Right ventricle myocardium inferior (tissue), 1 donor: ENCODE measurements at places on chromosomes 1 and 21. TPM values are rescaled to one million over a fixed set of nuclear protein-coding genes. Genes with fewer than 3 reads are reported as not detected.

- no peak for DNase-seq
Observed at GRCh38 chr1:174605198-174605597, 157.4 kb downstream of the GPR52 start.

DNA sequence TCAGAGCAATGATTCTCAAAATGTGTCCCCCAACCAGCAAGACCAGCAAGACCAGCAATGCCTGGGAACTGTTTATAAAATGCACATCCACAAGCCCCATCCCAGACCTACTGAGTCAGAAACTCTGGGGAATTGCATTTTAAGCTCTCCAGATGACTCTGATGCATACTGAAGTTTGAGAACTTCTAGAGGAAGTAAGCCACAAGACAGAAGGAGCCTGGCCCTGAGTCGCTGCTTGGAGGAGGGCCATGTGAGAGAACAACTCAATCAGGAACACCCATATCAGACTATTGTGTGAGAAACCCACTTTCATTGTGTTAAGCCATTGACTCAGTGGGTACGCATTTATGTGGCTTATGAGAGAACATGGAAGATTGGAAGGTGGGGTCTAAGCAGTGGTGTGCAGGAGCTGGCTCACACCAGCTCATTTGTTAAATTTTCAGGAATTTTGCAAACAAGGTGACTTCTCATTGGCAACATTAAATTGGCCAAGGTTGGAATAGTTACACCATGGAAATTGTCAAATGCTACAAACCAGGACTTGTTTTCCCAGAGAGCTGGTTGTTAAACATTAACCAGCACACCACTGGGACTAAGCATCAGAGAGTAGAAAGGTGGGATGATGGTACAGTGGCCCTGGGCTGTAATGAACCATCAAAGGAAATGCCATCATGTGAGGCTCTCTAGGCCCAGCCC, 38.9 kb downstream of the ATP1A1 start:
- no peak for DNase-seq

PLXNA2 gene
- total RNA-seq: 15.3 TPM

DNA sequence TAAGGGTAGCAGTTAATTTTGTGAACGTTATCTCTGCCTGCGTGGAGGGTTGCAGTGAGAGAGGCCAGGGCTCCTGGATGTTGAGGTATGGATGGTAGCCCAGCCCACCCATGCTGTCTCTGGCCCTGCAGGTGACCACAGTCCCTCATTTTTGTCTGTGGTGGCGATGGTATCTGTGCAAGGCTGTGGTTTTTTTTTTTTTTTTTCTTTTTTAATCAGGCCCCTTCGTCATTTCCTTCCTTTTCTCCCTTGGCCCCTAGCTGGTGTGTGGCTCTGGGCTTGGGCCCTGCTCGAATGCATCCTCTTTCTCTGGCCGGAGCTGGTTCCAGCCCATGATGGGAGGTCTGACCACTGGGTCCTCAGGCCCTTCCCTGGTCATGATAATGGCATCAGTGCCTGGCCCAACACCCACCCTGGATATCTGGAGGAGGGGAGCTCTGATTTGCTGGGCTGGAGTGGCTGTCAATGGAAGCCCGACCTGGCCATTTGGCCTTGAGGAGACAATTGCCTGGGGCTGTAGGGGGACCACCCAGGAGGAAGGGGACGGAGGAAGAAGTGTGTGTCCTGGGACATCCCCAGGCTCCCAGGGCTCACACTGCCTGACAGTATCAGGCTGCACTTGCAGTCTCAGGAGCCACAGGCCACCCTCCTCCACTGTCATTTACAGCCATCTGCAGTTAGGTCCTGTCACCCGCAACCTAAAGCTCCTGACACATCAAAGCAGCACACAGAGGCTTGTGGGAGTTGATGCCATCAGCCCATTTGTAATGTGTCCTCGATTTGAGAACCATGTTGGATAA, 8.1 kb upstream of the RNF187 start:
- no peak for DNase-seq

- no peak for DNase-seq
Observed at GRCh38 chr1:195715652-195716051, 892.6 kb downstream of the KCNT2 start.

CELA3B gene
- total RNA-seq: not detected

- DNase-seq: no peak
Observed at GRCh38 chr1:183633676-183634343, 1.8 kb downstream of the ARPC5 start.

GRCh38 chr1:216690603-216691002, 32.6 kb downstream of the ESRRG start:
- DNase-seq: no peak

COG2 gene
- 28.1 TPM for total RNA-seq

DNA sequence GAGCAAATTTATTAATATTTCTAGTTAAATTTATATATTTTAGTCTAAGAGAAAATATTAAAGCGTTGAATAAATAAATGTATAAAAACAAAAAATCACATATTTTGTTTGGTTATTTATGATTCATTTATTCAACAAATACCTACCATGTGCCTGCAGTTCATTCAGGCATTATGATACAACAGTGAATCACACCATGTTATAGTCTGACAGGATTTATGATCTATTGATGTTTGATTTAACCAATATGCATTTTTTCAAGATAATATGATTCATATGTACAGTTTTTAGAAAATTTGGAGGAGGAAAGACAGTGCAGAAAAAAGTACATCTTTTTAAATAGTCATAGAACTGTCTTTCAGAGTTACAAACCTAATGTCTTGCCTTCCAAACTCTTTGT, 7.4 kb upstream of the TRIM58 start:
- DNase-seq: no peak

GRCh38 chr1:231665101-231665500, 38.5 kb downstream of the DISC1 start:
- no peak for DNase-seq

PLA2G2A gene
- total RNA-seq: 332 TPM

GRCh38 chr1:235510823-235511222, 6.6 kb upstream of the B3GALNT2 start:
- DNase-seq: no peak

- peak; percentile 97 for DNase-seq
Observed at GRCh38 chr1:25430073-25430966, at the start of gene MACO1. TSS of gene MACO1 (plus strand) at chr1:25430897. CDS start at chr1:25431099, 202 bp downstream.

HDGF gene
- 183 TPM for total RNA-seq

TNFRSF4 gene
- 1.4 TPM for total RNA-seq

SLC35A3 gene
- total RNA-seq: 9.5 TPM

DNA sequence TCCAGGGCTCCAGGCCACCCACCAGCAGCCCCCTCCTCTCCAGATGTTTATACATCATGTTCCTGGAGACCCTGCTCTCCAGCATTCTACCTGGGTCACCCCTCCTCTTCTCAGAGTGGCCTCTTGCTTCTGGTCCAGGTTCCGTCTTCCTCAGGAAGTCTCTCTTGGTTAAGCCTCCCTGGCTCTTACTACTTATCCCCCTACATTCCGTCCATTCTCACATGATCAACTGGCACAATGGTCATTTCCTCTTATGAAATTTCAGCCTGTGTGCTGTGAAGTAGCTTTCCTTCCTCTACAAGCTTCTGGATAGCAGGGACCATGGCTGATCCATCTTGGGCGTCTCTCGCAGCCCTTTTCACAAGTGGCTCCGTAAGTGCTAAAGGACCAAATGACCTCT, 33.9 kb upstream of the ATP2B4 start:
- no peak for DNase-seq

KCNH1 gene
- total RNA-seq: not detected

- DNase-seq: no peak
Observed at GRCh38 chr1:164708596-164708995, 149.6 kb downstream of the PBX1 start.

GRCh38 chr21:35982717-35983116, 77.6 kb downstream of the SETD4 start:
- no peak for DNase-seq

SLFNL1 gene
- total RNA-seq: 0.16 TPM

DNA sequence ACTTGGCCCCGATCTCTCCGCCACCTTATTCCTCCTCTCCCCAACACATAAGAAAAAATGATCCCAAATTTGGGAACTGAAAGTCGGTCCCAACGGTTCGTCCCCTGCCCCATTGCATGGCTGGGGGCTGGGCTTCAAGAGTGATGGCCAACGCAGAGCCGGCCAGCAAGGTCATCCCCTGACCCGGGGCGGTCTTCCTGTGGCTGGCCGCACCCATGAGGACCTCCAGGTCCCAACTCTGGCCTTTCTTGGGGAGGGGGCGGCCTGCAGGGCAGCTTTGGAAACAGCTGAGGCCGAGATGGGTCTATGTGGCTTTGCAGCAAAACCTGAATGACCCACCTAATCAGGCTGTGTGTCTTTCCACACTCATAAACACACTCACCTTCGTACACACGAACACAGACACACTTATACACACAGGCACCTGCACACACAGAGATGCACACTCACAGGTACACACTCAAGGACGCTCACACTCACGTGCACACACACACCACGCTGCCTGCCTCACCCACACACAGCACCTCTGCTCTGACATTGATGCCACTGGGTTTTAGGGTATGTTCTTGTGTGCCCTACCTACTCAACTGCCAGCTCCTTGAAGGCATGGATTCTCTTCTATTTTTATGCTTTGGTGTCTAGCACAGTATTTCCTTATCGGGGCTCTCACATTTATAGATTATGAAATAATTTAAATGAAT, 562 bp downstream of the DYNLT5 start:
- no peak for DNase-seq

- DNase-seq: no peak
Observed at GRCh38 chr1:226682871-226683814, 55.9 kb downstream of the ITPKB start.

VAV3 gene
- 1.7 TPM for total RNA-seq

GSTM5 gene
- 2.8 TPM for total RNA-seq

ZNF593OS gene
- not detected for total RNA-seq

DNA sequence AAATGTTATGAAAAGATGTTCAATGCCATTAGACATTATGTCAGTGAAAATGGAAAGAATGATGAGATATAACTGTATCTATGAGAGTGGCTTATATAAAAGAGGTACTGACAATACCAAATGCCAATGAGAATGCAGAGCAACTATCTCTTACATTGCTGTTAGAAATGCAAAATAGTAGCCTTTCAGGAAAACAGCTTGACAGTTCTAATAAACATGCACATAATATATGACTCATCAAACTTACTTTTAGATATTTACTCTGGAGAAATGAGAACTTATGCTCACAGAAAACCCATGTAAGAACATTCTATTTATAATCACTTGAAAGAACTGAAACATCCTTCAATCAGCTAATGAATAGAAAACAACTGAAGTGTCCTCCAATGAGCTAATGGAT, 996.7 kb upstream of the ADGRL4 start:
- no peak for DNase-seq

DNA sequence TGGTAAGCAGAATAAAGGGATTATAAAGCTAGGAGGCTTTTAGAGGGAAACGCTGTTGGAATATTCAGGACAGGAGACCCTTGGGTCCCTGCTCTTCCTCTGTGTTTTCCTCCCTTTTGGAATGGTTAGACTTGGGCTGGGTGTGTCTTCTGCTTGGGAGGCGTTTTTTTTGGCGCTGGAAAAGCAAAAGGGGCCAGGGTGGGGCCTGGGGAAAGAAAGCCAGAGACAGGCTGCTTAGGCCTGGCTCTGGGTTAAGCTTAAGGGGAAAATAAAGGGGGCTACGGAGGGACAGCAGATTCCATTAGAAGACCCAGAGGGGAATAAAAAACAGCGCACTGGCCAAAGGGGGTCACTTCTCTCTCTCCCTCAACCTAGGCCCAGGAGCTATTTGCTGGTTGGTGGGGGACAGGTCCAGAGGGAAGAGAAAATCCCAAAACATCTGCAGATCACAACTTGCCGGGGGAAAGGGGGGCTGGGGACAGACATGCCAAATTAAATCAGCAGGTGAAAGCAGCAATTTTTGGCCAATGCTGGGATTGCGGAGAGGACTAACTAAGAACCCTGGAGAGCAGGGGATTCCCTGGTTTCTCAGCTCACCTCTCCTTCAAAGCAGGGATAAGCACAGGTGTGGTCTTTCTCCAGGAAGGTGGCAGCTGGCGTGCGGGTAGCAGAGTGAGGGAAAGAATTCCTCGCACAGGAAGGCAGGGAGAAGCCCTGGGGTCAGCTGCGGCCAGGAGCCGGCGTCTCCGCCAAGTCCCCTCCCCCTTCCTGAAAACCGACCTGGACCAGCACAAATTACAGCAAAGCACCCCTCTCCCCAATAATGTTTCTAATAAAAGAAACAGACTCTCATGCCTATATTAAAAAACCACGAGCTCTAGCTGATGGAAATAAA, 82.2 kb upstream of the AK4 start:
- DNase-seq: no peak

DNA sequence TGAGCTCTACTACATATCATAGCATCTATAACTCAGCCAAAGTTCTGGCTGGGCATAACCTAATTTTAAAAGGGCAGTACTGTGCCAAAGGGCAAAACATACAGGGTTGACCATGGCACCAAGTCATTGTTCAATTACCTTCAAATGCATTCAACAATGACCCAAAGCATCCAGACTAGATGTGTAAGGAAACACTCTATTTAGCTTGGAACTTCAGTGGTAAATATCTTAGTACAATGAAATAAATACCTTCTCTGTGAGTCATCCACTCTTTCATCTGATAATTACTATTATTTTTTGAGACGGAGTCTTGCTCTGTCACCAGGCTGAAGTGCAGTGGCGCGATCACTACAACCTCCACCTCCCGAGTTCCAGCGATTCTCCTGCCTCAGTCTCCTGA, 70.0 kb downstream of the NVL start:
- no peak for DNase-seq

- no peak for DNase-seq
Observed at GRCh38 chr1:26330276-26330675, 12.5 kb downstream of the CD52 start.

KIF2C gene
- total RNA-seq: 0.87 TPM

DNA sequence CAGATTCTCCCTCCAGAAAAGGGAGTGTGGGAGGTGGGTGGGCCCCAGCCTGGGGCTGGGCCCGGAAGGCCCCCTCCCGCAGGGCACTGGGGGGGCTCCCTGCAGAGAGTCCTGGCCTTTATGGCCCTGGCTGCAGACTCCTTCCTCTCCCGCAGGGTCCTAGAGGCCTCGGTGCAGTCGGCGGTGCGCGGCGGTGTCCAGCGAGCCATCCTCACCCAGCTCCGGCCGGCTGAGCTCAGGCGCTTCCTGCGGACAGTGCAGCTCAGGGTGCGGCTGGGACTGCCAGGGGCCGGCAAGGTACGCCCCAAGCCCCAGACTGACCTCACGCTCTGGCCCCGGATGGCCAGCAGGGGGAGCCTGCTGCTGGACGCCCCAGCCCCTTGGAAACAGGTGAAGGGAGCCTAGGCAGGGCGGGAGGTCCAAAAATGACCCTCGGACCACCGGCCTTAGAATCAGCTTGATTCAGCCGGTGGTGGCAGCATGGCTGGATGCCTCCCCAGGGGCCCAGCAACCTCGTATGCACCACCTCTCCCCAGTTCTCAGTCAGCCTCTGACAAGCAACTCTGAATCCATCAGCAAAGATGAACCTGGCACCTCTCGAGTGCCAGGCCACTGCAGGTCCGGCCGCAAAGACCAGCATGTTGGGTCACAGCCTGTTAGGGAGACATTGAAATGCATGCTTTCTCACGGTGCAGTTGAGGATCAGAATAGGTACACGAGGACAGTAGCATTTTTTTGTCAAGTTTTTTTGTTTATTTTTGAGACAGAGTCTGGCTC, 20.6 kb downstream of the MTHFR start:
- DNase-seq: peak; percentile 90

AKR7A3 gene
- total RNA-seq: not detected

YARS1 gene
- total RNA-seq: 29.8 TPM

TTC4 gene
- total RNA-seq: 12.8 TPM

- no peak for DNase-seq
Observed at GRCh38 chr1:227774051-227774731, 39.0 kb downstream of the SNAP47 start.
